ENCODE measurements at places on chromosomes 6 and 20. TPM values are rescaled to one million over a fixed set of nuclear protein-coding genes. Genes with fewer than 3 reads are reported as not detected.

The SIM1 gene
- not detected for total RNA-seq

The GJA1 gene
- total RNA-seq: not detected

The ADISSP gene
- 18.4 TPM for total RNA-seq

The SLC22A23 gene
- total RNA-seq: 0.75 TPM

The CLVS2 gene
- not detected for total RNA-seq

The SPTLC3 gene
- total RNA-seq: not detected

The LAMA2 gene
- not detected for total RNA-seq

The RAD21L1 gene
- total RNA-seq: not detected

The ZFAND3 gene
- 64.8 TPM for total RNA-seq

The FHL5 gene
- not detected for total RNA-seq

The POPDC3 gene
- total RNA-seq: not detected

The ANKRD66 gene
- total RNA-seq: not detected

The TSHZ2 gene
- total RNA-seq: 7.7 TPM

The PRSS35 gene
- not detected for total RNA-seq

The FLRT3 gene
- not detected for total RNA-seq

The GPR63 gene
- total RNA-seq: 0.10 TPM

The METTL24 gene
- not detected for total RNA-seq

All from B cell (primary cell).